ENCODE measurements at places on chromosomes 2 and 18. TPM values are rescaled to one million over a fixed set of nuclear protein-coding genes. Genes with fewer than 3 reads are reported as not detected.

The SOCS6 gene
- total RNA-seq: 1.0 TPM

GRCh38 chr18:33022370-33022769 is 249.5 kb upstream of the KLHL14 start:
- DNase-seq: no peak

- DNase-seq: no peak
Measured at GRCh38 chr2:48355494-48355893, 174.5 kb upstream of the STON1 start.

- DNase-seq: no peak
Measured at GRCh38 chr2:219701847-219702634, 74.6 kb downstream of the SLC4A3 start.

GRCh38 chr2:34001557-34001956 is 402.5 kb upstream of the FAM98A start:
- no peak for DNase-seq

- no peak for DNase-seq
Measured at GRCh38 chr2:211946960-211947359, 591.6 kb downstream of the ERBB4 start.

GRCh38 chr2:163348857-163349380 is 386.9 kb downstream of the FIGN start:
- DNase-seq: no peak

- DNase-seq: no peak
Measured at GRCh38 chr2:50086450-50086849, 932.1 kb upstream of the FSHR start.

DNA sequence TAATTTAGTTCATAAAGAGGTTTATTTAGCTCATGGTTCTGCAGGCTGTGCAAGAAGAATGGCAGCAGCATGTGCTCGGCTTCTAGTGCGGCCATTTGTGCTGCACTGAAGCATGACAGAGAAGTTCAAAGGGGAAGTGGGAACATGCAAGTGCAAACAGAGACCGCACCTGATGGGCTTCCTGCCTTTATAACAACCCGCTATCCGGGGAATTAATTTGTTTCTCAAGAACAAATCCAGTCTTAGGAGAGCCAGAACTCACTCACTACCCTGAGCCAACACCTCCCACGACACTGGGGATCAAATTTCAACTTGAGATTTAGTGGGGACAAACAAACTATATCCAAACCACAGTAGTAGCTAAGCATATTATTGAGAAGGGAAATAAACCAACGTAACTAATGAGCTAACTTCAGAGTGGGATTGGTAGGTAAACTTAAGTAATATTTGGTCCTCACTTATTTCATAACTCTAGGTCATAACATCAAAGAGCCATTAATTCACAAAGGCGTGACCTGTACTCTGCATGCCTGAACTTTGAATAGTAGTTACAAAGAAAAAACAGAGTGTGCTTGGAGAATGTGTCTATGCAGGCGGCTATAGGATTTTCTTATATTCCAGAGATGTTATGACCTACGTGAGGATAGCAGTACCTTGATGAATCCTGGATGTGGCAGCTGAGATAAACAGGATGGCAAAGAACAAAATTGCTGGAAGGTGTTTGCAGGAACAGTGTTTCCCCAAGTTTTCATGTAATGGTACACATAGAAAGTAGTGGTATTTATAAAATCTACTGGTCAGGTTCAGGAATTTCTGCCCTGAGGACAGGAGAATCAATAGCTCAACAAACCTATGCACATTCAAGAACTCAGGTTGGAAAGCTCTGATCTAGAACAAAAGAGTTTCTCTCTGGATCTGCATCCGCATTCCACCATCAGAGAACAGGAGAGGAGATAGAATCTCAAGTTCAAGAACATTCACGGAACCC is 845.9 kb upstream of the ID2 start:
- no peak for DNase-seq

Measured in CD8-positive, alpha-beta memory T cell (primary cell).